Endothelial cell (in vitro differentiated cells): ENCODE measurements at places on chromosomes 3 and 15.

- no peak for DNase-seq
Observed at GRCh38 chr3:153348457-153349107, 186.6 kb downstream of the RAP2B start.

DNA sequence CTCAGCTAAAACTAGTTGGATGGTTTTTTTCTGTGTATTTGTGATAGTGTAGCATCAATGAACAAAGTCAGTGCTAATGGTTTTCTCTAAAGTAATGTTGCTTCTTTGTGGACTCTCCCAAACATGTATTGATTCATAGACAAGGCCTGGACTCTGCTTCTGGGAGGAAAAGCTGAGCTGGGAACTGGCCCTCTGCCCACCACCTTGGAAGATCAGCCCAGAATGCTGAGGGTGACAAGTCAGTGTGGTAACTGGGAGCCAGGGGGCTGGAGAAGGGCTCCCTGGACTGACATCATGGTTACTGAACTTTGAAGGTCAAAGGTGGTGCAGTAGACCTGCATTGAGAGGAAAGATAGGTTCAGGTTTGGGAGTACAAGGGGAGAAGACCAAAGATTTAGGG lies 3.0 kb downstream of the ARHGAP31 start:
- DNase-seq = no peak

- no peak for DNase-seq
Observed at GRCh38 chr15:65902373-65902772, 33.1 kb downstream of the RAB11A start.

GRCh38 chr15:91679447-91679846 lies 174.1 kb upstream of the SLCO3A1 start:
- no peak for DNase-seq

GRCh38 chr15:65095747-65096104 lies 19.2 kb downstream of the KBTBD13 start:
- DNase-seq = no peak

DNA sequence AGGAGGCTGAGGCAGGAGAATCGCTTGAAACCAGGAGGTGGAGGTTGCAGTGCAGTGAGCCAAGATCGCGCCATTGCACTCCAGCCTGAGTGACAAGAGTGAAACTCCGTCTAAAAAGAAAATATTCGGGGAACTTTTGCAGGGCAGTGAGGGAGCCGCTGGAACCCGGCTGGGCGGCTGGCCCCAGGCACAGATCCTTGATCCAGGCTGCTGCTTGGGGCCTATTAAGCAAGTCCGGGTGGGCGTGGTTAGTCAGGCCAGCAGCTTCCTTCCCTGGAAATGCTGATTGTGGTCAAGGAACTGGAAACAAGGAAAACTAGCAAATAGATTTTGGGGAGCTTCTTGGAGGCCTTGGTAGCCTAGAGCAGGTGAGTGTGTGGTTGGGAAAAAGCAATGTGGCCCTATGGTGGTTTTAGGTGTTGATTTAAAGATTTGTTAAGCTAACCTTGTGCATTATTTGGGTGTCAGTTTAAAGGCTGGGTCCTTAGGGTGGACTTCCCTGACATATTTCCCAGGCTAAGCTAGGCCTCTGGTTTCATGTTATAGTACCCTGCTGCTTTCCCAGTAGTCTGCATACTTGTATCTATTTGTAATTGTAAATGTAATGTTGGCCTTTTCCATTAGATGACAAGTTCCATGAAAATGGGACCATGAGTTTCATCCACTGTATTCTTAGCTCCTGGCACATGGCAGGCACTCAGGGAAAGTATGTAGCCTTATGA lies 17.7 kb upstream of the SNX22 start:
- DNase-seq = no peak

GRCh38 chr3:16319307-16319706 lies 54.3 kb downstream of the OXNAD1 start:
- DNase-seq = peak; percentile 25

- no peak for DNase-seq
Observed at GRCh38 chr3:157961665-157962064, 144.6 kb downstream of the SHOX2 start.

DNA sequence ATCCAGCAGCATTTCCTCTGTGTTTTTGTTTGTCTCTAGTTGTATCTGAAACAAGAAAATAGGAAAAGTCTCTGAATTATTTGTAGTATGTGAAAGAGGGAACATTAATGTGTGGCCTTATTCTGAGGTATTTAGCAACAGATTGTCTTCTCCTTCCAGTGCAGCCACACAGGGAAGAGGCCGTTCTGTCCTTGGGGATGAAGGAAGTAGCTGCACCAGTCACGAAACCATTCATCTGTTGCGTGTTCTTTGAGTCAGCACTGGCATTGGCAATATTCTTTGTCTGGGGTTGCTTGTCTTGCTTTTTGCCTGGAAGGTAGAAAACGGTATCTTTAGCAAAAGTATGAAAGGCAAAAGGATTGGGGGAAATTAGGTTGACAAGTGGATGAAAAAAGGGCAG lies 91.6 kb downstream of the CDIN1 start:
- no peak for DNase-seq

GRCh38 chr3:153442386-153442785 lies 280.4 kb downstream of the RAP2B start:
- DNase-seq = no peak

GRCh38 chr3:45165497-45166283 lies 19.5 kb upstream of the CDCP1 start:
- no peak for DNase-seq

GRCh38 chr3:175005881-175006280 lies 146.7 kb downstream of the NAALADL2 start:
- DNase-seq = no peak

DNA sequence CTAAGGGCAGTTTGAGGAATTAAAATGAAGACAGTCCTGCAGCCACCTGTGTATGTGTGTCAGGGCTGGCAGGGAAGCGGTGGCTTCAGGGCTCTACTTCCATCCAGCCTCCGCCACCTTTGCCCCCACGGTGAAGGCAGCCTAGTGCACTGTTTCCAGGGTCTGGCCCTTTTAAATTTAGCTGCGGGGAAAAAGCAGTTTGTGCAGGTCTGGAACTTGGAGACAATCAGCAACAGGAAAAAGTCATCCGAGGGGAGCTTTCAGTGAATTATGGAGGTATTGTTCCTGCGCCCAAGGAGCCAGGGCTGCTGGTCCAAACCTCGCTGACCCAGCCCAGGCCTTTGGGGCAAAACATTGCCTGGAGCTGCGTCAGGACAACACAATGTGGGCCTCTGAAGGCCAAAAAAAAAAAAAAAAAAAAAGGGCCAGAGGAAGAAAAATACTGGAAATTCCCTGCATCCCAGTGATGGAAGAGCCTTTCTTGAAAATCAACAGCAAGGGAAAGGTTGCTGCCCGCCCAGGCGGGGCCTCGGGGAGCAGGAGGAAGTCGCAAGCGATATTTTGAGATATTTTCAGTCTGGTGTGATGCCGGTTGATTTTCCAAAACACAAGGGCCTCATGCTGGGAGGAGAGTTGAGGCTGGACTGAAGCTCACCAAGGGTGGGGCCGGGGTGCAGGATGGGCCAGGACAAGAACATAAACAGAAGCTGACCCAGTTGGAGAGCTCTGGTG lies 25.5 kb upstream of the FGD5 start:
- DNase-seq = no peak

GRCh38 chr3:57141719-57142410 lies 23.3 kb downstream of the IL17RD start:
- no peak for DNase-seq

GRCh38 chr3:186317478-186317877 lies 44.6 kb downstream of the DGKG start:
- DNase-seq = no peak

DNA sequence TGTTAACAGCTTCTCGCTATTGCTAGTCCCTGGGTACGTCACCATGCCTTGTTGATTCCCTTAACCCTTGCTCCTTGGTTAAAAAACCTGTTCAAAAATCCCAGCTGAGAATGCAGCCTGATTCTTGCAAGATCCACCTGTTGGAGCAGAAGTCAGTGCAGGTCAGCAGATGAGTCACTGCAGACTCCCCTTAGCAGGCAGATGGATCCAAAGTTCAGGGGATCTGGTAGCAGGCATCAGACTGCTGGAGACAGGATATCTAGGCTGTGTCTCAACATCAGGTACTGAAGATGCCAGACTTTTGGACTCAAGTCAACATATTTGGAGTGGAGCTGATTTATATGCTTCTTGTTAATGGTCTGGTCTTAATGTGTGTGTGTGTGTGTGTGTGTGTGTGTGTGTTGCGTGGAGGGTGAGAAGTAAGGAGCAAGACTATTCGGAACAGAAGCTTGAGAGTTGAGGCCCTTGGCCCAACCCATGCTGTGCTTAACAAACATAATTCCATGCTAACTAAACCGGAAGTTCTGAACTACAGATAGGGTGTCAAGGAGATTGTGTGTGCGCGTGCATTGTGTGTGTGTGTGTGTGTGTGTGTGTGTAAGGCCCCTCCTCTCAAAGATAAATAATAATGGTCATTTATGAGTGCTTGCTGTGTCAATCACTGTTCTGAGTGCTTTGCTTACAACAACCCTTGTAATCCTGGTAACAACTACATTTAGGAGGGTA lies 1.0 kb upstream of the C3orf52 start:
- no peak for DNase-seq

DNA sequence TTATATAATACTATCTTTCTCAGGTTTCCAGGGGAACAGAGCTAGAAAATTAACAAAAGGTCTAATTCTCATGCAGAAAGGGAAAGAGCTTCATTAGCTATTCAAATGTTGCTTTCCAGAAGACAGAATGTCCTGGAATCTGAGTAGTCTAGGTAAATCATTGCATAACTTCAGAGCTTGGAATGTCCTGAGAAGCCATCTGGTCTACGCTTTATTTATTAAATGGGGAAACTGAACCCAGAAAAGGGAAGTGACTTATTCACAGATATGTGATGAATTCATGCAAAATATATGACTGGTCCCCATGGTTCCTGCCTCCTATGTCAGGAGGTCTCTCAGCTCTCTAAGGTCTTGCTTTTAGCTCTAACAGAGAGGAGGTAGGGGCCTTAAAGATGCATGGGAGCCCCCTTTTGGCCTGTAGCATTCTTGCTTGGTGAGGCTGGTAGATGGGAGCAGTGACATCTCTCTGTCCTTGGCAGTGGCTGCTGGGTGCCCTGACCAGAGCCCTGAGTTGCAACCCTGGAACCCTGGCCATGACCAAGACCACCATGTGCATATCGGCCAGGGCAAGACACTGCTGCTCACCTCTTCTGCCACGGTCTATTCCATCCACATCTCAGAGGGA lies 99.2 kb downstream of the CEMIP start:
- no peak for DNase-seq

DNA sequence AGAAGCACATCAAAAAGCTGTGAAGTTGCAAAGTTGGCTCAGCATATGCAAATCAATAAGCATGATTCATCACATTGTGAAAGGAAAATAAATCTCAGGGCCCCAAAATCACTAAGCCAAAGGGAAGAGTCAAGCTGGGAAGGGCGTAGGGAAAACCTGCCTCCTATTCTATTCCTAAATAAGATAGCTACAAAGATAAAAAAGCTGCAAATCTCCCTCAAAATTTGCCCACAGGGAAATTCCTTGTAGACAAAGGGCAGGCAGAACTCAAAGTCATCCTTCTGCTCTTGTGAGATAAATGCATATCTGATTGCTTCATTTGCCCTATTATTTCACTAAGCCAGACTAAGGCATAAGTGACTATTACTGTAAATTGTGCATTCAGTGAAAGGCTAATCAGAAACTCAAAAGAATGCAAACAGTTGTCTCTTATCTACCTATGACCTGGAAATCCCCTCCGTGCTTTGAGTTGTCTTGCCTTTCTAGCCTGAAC lies 30.5 kb upstream of the CCNL1 start:
- no peak for DNase-seq

- peak; percentile 56 for DNase-seq
Observed at GRCh38 chr15:62782071-62782841, 260.3 kb upstream of the TPM1 start.

DNA sequence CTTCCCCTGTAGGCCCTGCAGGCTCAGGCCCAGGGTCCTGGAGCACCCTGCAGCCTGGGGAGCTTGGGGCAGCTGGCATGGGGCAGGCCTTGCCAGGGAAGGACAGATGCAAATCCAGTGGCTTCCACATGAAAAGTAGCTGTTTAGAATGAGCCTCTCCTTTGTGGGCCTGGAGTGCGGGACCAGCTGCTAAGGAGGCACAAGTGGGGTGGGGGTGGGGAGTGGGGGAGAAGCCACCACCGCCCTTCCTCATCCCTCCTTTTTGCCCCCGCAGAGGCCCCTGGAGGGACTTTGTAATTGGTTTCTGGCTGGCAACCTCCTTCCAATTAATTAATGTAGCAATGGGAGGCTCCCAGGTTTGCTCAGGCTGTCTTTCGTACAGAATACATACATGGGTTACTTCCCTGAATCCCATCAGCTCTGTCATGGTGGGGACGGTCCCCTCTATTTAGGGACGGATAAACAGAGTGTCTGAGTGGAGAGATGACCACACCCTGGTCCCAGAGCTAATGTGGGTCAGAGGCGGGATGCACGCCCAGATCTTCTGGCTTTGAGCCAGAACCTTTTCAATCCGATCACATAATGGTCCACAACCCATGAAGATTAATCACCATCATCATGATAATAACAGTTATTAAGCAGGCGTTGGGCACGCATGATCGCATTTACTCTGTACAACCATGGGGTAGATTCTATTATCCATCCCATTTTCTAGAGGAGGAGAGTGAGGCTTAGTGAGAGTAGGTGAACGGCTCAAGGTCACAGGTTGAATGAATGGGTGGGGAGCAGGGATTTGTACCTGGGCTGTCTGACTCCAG lies 6.2 kb downstream of the CORO2B start:
- no peak for DNase-seq

DNA sequence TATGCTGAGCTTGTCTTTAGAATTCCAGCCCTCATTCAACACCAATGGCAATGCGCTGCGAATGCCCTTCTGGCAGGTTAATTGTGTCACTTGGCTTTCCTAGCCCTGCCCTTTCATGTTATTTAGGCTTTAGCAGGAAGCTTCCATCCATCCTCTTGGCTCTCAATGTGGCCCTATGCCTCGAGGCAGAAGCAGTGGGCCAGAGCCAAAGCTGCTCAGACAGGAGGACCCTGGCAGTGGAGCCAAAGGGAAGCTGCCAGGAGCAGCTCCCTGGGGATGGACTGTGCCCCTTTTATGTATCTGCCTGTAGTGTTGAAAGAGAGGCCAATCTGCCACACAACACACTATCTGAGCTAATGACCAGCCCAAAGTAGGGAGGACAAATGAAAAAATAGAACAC lies 376.4 kb downstream of the CTNNB1 start:
- no peak for DNase-seq
